Activated T-helper 1 cell treated with Interleukin-2 at 50 U/mL for 16 hours (primary cell): ENCODE measurements at places on chromosomes 5 and 9.
A peak's percentile ranks its signal among the peaks of the same experiment; 100 is the strongest.

- no peak for DNase-seq
Measured at GRCh38 chr9:13963005-13963653, 350.8 kb downstream of the NFIB start.

DNA sequence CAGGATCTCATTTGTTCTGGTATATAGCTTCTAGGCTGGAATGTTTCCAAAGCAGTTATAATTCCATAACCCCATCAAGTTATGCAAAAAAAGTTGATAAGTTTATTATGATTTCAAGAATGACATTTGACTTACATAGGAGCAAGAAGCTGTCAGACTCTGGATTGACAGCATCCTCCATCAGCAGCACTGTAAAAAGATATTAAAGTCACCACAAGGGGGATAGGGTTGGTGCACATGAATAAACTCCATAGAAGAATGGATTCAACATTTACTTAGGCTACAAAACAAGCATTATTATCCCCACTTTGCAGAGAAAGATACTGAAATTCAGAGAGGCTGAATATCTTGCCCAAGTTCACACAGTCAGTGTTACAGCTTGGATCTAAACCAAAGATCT, 208.9 kb upstream of the SLC30A5 start:
- DNase-seq: no peak

GRCh38 chr5:55575815-55576583, 41.2 kb upstream of the PLPP1 start:
- no peak for DNase-seq

DNA sequence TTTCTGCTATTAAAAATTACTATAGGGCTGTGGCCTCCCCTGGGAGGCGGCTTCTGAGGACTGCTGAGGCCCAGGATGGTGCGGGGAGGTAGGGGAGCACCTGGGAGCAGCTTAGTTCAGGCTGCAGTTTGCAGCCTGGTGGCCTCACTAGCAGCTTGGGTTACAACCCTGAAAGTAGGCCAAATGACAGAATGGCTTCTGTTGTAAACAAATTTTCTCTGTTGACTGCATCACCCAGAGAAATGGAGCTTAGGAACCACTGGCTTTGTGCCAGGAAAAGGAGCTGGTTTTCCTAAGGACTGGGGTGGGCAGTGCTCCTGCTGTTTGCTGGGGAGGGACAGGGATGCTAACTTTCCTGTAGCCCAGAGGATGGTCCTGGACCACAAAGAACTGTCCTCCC, 130.3 kb downstream of the ENTREP1 start:
- no peak for DNase-seq

GRCh38 chr5:31156631-31157160, 36.8 kb upstream of the CDH6 start:
- no peak for DNase-seq

DNA sequence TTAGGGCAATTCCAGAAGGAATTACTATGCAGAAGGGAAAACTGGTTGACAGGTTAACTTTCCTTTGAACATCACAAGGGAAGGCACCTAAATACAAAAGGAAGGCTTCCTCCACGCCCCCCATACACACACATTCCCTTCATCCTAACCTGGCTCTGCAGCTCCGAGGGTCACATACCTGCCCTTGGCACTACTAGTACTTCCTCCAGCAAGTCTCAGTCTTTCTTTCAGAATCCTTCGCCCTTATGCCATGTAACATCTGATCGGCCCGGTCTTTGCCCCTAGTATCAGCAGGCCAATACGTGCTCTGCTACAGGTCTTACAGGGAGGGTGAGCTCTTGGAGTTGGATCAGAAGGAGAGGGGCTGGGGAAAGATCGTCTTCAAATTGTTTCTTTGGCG, 1.6 kb upstream of the MARCHF6 start:
- DNase-seq: no peak

- no peak for DNase-seq
Measured at GRCh38 chr9:135612437-135612836, 26.9 kb downstream of the GLT6D1 start.

DNA sequence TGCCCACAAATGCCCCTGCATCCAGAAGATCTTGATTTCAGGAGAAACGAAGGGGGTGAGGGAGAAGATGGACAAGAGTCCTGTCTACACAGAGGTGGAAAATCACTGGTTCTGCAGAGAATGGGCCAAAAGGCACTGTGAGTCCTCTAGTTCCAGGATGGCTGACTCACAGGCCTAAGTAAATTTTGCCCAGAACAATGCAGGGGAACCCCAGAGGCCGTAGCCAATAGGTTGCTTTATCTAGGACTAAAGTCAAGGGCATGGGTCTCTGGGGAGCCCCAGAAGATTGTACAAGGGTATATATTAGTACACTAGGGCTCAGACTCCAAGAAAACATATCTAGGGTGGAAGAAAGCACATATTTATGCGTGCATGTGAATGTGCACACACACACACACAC, 98.0 kb downstream of the SLIT3 start:
- DNase-seq: no peak

GRCh38 chr5:160354666-160355065, 15.8 kb downstream of the C1QTNF2 start:
- no peak for DNase-seq

DNA sequence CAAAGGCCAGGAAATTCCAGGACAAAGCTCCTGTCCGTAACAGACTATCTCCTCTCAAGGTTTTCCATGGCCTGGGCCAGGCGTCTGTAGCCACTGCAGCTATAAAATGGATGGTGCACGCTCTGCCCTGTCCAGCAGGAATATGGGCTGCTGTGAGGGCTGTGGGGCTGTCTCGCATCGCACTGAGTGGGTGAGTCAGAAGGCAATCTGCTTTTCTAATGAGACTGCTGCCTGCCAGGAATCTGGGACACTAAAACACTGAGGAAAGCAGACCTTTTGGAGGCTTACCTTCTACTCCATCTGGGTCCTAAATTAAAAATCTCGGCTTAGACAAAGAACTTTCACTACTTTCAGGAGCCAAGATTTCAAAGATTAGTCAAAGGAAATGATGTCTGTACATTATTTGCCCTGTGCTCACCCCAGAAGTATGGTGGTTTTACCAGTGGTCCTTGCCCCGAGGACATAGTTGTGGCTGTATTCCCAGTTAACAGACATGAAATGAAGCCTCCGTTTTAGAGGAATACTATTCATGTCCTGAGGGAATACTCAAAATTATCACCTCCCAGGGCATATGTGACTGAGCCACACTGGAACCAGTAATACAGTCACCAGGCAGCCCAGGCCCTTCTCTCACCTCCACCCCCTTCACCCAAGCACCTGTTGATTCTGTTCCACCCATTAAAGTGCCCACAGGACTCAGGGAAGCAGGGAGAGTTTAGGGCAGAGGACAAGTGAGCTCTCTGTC, 56.4 kb downstream of the PFDN1 start:
- no peak for DNase-seq

DNA sequence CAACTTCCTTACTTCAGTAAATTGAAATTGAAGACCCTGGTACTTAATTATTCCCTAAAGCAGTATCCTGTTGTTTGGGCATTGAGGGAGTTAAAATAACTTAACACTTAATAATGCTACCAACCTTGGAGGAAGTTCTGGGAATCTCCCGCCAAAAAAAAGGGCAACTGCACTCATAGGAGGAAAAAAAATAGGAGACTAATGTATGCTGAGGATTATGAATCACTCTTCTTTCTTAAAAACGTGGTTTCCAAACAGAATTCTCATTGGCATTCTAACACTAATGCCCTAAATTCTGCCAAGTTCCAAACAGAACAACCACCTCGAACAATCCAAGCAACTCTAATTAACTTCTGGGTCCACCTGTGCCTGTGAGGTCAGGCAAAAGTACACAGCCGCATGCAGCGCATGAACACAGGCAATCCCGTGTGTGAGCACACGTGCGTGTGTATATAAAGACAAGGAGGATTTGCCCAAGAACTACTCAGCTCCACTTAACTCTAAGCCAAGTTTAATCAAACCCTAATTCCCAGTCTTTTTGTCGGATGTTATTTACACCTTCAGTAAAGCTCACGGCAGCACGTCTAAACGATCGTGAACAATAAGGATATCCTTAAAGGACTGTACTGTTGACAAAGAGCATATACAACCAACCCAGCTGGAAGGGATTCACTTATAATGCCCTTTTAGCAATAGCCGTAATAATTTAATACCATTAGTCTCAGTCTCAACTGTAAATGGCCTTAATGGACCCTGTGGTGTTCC, 78.4 kb downstream of the EBF1 start:
- DNase-seq: no peak

DNA sequence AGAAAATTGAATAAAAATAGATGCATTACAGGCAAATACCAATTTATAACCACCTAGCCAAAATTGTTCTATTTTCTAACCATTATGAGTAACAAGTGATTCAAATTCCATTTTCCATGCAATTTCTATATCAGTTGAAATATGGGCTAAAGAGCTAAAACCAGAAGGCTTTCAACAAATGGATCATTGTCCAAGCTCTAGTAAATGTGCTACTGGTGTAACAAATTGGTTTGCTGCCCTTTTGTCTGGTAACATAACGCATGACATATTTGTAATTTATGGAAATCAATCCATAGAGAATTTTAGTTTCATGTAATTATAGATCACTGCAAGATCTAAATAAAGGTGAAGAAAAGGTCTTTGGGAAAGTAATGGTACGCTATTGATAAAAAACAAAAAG, 708.0 kb upstream of the GRAMD2B start:
- no peak for DNase-seq

DNA sequence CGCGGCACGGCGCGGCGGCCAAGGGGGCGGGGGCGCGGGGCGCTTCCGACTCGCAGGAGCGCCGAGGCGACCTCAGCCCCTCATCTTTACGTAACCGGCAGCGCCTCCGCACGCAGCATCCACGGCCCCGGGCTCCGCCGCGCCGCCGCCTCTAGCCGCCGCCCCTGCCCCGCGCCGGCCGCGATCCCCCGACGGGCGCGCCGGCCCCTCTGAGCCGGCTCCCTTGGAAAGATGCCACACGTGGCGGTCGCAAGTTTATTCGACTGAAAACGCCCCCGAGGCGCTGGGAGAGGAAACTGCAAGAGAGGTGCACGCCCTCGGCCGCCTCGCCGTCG, 1.0 kb downstream of the KLF9 start:
- peak; percentile 54 for DNase-seq

GRCh38 chr5:56751572-56752313, 63.6 kb upstream of the MAP3K1 start:
- no peak for DNase-seq

DNA sequence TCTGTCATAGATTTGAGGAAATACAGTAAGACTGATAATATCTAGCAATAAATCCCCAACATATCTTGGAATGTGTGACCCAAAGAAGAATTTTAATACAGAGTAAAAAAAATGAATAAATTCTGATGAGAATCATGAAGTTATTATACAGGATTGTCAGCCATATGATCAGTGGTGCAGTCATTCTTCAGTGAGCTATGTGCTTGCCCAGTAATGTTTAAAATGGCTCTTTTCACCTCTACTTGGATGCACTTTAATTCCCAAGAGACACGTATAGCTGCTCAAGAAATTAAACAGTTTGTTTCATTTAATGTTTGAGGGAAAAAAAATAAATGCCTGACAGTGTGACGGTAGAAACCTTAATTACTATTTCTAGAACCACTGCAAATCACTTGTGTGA, 215.3 kb upstream of the FAM174A start:
- DNase-seq: no peak

GRCh38 chr5:149995385-149996204, 4.9 kb downstream of the TIGD6 start:
- DNase-seq: no peak

- DNase-seq: no peak
Measured at GRCh38 chr5:43712081-43712480, 109.1 kb downstream of the NNT start.

GRCh38 chr9:108235609-108236008, 620.2 kb downstream of the ACTL7B start:
- no peak for DNase-seq

DNA sequence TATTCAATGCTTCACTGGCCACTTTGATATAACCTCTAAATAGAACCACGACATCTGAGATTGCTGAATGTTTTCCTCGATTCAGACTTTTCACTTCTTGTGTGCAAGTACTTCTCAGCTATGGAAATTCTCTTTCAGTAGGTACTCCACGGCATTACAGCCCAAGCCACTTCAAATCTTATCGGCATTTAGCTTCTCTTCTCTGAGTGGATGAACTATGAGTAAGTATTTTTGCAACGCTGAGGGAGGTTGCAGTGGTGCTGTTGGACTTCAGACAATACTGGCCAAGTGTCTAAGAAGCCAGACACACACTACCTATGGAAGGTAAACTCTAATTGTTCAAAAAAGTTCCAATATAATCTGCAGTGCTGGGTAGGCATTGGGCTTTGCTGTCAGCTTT, 60.1 kb downstream of the FBN2 start:
- no peak for DNase-seq

- DNase-seq: no peak
Measured at GRCh38 chr5:179874136-179874535, 15.5 kb upstream of the MRNIP start.

DNA sequence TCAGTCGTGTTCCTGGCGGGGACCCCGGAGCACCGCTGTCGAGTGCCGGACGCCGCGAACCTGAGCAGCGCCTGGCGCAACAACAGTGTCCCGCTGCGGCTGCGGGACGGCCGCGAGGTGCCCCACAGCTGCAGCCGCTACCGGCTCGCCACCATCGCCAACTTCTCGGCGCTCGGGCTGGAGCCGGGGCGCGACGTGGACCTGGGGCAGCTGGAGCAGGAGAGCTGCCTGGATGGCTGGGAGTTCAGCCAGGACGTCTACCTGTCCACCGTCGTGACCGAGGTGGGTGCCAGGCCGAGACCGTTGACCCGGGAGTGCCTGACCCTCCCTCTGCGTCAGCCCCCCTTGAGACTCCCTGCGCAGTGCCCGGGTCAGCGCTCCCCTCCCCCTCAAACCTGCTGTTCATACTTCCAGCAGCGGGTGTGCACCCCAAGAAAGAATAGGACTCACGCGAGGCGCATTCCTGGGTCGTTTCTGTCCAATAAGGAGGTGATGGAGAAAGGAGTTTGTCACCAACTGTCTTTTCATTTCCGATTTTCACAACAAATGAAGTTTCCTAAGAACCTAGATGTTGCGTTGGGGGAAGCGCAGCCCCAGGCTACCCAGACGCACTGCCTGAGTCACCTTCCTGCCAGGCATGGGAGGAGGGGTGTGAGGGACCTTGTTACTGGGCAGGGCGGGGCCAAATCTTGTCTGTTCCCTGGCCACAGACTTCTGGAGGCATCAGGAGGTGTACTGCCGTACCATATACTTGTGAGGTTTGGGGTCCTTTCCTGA, 722 bp downstream of the SLC22A4 start:
- peak; percentile 35 for DNase-seq

GRCh38 chr9:38026021-38026809, 42.8 kb downstream of the SHB start:
- no peak for DNase-seq

- DNase-seq: no peak
Measured at GRCh38 chr9:130806327-130806716, 28.7 kb upstream of the ABL1 start.

GRCh38 chr5:55371145-55371544, 63.4 kb downstream of the MTREX start:
- DNase-seq: no peak
